ENCODE measurements at places on chromosomes 6 and 20.

DNA sequence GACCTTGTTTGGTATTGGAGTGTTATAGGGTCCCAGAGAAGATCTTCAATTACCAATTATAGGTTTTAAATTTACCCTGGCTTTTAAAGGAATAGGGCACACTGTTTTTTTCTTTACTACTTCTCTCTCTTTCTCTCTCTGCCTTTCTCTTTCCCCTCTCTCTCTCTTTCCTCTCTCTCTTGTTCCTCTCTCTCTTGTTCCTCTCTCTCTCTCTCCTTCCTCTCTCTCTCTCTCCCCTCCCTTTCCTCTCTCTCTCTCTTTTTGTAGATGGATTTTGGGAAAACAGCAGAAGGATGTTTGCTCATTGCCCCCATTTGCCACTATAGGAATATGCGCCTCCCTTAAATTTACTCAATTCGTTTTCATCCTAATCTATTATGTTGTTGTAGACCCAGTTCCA is 45.2 kb downstream of the TBX18 start:
- DNase-seq, result no peak

DNA sequence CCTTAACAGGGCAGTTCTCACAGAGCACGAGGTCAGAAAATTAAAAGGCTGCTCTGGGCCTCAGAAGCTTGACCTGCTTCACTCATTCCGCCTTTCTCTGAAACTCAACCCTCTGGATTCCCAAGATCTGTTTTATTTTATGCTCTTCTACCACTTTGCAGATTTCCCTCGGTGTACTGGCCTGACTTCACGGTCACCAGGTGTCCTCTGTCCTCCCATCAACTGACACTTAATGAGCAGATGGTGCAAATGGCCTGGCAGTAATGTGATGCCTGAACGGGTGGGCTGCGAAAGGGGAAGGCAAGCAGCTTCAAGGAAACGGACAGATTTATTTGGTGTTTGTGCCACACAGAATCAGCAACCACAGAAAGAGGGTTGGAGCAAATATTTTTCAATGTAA is 169.7 kb upstream of the TFAP2D start:
- no peak for DNase-seq

- no peak for DNase-seq
Measured at GRCh38 chr6:66429210-66429609, 722.2 kb upstream of the EYS start.

DNA sequence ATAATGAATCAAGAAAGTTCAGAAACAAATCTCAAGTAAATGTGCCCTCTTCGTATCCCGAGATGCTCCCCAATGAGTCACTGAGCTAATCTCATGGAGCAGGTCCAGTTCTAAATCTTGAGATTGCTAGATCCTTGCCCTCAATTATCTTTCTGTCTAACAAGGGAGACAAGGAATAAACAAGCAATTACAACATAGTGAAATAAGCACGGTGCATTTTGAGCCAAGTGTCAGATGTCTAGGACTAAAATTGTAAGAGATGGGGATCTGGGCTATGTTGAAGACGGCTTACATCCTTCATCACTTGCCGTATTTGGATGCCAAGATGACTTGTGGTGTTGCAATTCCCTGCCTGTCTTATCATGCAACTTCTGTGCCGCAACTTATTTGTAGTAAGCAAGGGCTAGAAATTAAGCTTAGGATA is 56.5 kb upstream of the ADGRF1 start:
- no peak for DNase-seq

- peak; percentile 36 for DNase-seq
Measured at GRCh38 chr6:159252955-159253508, 83.8 kb downstream of the FNDC1 start.

GRCh38 chr6:9481292-9482029 is 933.4 kb downstream of the TFAP2A start:
- no peak for DNase-seq

DNA sequence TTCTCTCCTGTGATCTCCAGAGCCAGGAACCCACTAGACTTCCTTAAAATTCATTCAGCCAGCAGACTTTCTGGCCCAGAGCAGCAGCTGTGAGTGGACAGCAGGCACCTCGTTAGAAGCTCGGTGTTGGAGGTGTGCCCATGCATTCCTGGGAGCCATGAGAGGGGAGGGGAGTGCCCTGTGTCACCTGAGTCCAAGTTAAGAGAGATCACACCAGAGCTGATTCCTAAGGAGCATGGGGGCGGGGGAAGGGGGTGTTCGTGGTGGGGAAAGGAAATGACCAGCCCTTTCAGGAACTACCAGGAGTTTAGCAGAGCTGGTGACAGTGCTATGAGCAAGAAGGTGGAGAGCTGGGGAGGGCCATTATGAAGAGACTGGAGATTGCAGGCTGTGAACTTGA is 46.9 kb downstream of the GFRA4 start:
- no peak for DNase-seq

GRCh38 chr20:32819992-32820697 is 391 bp downstream of the MAPRE1 start:
- peak; percentile 75 for DNase-seq

DNA sequence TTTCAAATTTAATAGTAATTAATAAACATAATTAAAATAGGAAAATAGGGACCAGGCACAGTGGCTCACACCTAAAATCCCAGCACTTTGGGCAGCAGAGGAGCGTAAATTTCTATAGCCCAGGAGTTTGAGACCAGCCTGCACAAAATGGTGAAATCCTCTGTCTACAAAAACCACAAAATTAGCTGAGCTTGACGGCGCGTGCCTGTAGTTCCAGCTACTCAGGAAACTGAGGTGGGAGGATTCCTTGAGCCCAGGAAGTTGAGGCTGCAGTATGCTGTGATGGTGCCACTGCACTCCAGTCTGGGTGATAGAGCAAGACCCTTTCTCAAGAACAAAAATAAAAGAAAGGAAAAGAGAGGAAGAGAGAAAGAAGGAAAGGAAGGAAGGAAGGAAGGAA is 1387.0 kb upstream of the ADGRB3 start:
- no peak for DNase-seq

GRCh38 chr6:65943548-65943947 is 236.5 kb upstream of the EYS start:
- no peak for DNase-seq
